Thoracic aorta (tissue), 2 donors: ENCODE measurements at places on chromosomes 7 and 10. TPM values are rescaled to one million over a fixed set of nuclear protein-coding genes. Genes with fewer than 3 reads are reported as not detected.

DNA sequence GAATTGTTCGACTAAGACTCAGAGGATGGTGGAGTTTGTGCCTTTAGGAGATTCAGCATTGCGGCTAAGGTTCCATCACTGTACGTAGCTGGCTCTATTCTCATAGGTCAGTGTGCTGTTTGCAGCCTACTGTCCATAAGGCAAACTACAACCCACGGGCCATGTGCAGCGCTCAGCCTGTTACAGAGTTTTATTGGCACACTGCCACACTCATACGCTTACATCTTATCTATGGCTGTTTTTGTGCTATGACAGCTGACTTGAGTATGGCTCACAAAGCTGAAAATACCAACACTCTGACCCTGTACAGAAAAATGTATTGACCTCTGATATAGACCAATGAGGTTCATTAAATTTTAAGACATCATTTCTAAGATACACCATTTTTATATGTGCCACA, 114.5 kb downstream of the ARID5B start:
- H3K4me1 ChIP-seq: peaks cover 51% of the 10 kb centered on the region
- no peak for DNase-seq
- no peak overlapping the region for H3K4me3 ChIP-seq
- no peaks in the 10 kb centered on the region for H3K36me3 ChIP-seq

DNA sequence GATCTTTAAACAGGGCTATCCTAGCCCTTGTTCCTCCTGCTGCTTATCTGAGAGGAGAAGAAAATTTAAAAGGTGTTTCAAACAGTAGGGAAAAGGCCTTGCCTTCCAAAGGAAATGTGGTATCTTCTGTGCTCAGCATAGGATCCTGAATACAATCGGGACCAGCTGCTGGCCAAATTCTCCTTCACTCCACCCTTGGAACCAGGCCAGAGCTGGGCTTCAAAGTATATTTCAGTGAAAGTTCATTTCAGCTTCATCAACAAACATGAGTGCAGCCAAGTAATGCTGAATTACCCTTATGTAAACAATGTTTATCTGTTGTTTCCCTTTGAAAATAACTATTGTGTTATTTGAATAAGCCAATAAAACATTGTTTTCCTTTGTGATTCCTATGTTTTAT, 146.5 kb upstream of the MEOX2 start:
- no peak overlapping the region for H3K27ac ChIP-seq
- no peak for DNase-seq
- no peaks in the 10 kb centered on the region for H3K36me3 ChIP-seq
- peaks cover 24% of the 10 kb centered on the region for H3K4me1 ChIP-seq
- H3K4me3 ChIP-seq: no peak overlapping the region

GRCh38 chr7:1624999-1625927, 44.8 kb upstream of the ELFN1 start:
- no peaks in the 10 kb centered on the region for H3K27me3 ChIP-seq
- no peaks in the 10 kb centered on the region for H3K36me3 ChIP-seq
- no peak overlapping the region for H3K27ac ChIP-seq
- DNase-seq: no peak
- no peak overlapping the region for H3K4me3 ChIP-seq

- no peaks in the 10 kb centered on the region for H3K4me1 ChIP-seq
- H3K4me3 ChIP-seq: no peak overlapping the region
- H3K27me3 ChIP-seq: no peaks in the 10 kb centered on the region
- H3K36me3 ChIP-seq: no peaks in the 10 kb centered on the region
- no peak overlapping the region for H3K27ac ChIP-seq
Observed at GRCh38 chr10:80273523-80274170, 15.8 kb downstream of the MAT1A start.

- no peaks in the 10 kb centered on the region for H3K36me3 ChIP-seq
- no peak for DNase-seq
- no peaks in the 10 kb centered on the region for H3K27me3 ChIP-seq
- no peak overlapping the region for H3K4me3 ChIP-seq
- H3K27ac ChIP-seq: no peak overlapping the region
Observed at GRCh38 chr10:84054743-84055142, 84.6 kb upstream of the GHITM start.

DNA sequence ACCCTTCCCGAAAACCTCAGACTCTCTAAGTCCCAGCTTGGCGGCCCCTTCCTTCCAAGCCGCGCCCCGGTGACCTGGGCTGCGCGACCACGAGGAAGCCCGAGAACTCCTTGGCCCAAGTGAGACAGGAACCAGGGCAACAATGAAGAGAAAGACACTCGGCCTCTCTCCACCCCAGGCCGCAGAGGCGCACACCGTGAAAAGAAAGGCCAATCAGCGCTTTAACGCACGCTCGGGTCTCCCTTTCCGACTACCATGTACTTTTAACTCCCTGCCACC, 166.4 kb upstream of the PPP1R3A start:
- peak overlapping the region; percentile 79 for H3K4me3 ChIP-seq
- H3K27ac ChIP-seq: peak overlapping the region; percentile 95
- no peak for DNase-seq
- H3K36me3 ChIP-seq: no peaks in the 10 kb centered on the region
- peaks cover 27% of the 10 kb centered on the region for H3K4me1 ChIP-seq
- H3K27me3 ChIP-seq: no peaks in the 10 kb centered on the region

- H3K4me3 ChIP-seq: no peak overlapping the region
- H3K4me1 ChIP-seq: no peaks in the 10 kb centered on the region
- no peaks in the 10 kb centered on the region for H3K27me3 ChIP-seq
Observed at GRCh38 chr7:90607196-90607595, 11.1 kb downstream of the CDK14 start.

DNA sequence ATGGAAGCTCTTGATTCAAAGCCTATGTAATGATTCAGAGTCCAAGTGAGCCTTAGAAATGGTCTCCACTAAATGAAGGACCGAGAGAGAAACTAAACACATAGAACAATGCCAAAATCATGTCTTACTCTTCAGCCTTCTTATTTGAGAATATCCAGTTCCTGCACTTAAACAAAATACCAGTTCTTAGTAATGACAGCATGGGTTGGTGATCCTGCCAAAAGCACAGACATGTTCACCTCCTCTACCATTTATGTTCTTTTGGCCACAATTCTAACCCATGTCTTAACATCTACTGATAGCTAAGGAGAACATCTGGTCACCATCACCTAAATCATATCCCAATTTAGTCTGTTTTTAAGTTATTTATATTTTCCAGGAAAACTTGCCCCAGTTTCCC, 239.6 kb upstream of the PTN start:
- no peaks in the 10 kb centered on the region for H3K36me3 ChIP-seq
- H3K27me3 ChIP-seq: no peaks in the 10 kb centered on the region
- no peak for DNase-seq
- no peak overlapping the region for H3K4me3 ChIP-seq
- H3K27ac ChIP-seq: no peak overlapping the region

GRCh38 chr10:34151931-34152330, 663.2 kb downstream of the PARD3 start:
- no peak overlapping the region for H3K27ac ChIP-seq
- no peak overlapping the region for H3K4me3 ChIP-seq
- H3K36me3 ChIP-seq: no peaks in the 10 kb centered on the region
- no peaks in the 10 kb centered on the region for H3K4me1 ChIP-seq
- no peak for DNase-seq

DNA sequence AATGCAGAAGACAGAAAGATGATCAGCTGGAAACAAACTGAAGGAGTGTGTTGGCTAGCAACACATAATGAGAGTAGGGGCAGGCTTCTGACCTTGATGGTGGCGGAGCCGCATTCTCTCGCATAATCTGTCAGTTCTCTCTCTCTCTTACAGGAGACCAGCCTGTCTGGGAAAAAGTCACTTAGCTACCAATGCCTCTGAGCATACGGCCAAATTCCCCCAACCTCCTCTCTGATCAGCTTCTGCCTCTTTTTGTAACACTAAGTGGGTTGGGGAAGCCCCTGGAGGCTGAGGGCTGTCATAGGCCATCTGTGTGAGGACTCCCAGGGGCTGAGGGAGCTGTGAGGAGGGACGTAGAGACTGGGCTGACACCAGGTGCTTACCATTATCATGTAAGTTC, 104.6 kb downstream of the HIPK2 start:
- no peak overlapping the region for H3K27ac ChIP-seq
- no peaks in the 10 kb centered on the region for H3K27me3 ChIP-seq
- no peak overlapping the region for H3K4me3 ChIP-seq
- H3K36me3 ChIP-seq: no peaks in the 10 kb centered on the region
- no peaks in the 10 kb centered on the region for H3K4me1 ChIP-seq
- DNase-seq: no peak

DNA sequence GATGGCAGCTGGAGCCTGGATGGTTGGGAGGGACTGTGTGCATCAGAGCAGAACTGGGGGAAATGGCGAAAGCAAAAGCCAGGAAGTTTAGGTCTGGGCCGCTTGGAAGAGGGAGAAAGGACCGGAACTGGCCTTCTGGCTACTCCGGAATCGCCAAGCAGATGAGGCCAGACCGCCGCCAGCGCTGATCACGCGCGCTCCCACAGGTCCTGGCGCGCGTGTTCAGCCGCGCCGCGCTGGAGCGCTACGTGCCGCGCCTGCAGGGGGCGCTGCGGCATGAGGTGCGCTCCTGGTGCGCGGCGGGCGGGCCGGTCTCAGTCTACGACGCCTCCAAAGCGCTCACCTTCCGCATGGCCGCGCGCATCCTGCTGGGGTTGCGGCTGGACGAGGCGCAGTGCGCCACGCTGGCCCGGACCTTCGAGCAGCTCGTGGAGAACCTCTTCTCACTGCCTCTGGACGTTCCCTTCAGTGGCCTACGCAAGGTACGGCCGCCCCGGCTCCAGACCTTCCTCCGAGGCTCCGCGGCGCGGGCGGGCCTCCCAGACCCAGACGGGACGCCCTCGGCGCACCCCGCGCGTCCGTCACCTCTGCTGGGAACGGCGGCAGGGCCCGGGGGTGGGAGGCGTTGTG, 2.0 kb downstream of the CYP26C1 start:
- H3K4me1 ChIP-seq: peaks cover 8% of the 10 kb centered on the region
- H3K27ac ChIP-seq: no peak overlapping the region
- peak overlapping the region; percentile 56 for H3K4me3 ChIP-seq

DNA sequence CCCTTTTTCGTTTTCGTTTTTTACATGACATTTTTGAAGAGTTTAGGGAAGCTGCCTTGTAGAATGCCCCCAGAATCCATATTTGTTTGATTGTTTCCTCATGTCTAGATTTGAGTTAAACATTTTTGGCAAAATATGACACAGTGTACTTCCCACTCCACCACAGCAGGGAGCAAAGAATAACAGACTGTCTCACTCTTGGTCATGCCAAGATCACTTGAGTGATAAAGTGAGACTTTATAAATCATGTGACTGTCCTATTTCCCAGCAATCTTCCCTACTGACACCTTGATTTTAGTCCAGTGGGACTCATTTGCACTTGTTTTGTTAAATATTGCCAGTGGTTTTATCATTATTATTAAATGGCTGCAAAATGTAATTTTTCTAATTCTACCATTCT, 44.4 kb upstream of the USP6NL start:
- H3K27me3 ChIP-seq: no peaks in the 10 kb centered on the region
- H3K36me3 ChIP-seq: no peaks in the 10 kb centered on the region
- DNase-seq: no peak
- H3K4me1 ChIP-seq: peaks cover 4% of the 10 kb centered on the region

GRCh38 chr10:91864099-91864498, 45.2 kb downstream of the FGFBP3 start:
- no peak overlapping the region for H3K27ac ChIP-seq
- H3K4me3 ChIP-seq: no peak overlapping the region
- no peaks in the 10 kb centered on the region for H3K4me1 ChIP-seq
- H3K36me3 ChIP-seq: peaks cover 28% of the 10 kb centered on the region

- no peak overlapping the region for H3K27ac ChIP-seq
- no peak overlapping the region for H3K4me3 ChIP-seq
- no peaks in the 10 kb centered on the region for H3K4me1 ChIP-seq
- peaks cover 55% of the 10 kb centered on the region for H3K36me3 ChIP-seq
- H3K27me3 ChIP-seq: no peaks in the 10 kb centered on the region
- no peak for DNase-seq
Observed at GRCh38 chr10:13113544-13113943, 13.6 kb downstream of the OPTN start.

- no peak overlapping the region for H3K27ac ChIP-seq
- H3K4me1 ChIP-seq: peaks cover 7% of the 10 kb centered on the region
- H3K36me3 ChIP-seq: no peaks in the 10 kb centered on the region
- DNase-seq: no peak
- H3K4me3 ChIP-seq: no peak overlapping the region
Observed at GRCh38 chr10:114990586-114990985, 52.6 kb downstream of the TRUB1 start.

DNA sequence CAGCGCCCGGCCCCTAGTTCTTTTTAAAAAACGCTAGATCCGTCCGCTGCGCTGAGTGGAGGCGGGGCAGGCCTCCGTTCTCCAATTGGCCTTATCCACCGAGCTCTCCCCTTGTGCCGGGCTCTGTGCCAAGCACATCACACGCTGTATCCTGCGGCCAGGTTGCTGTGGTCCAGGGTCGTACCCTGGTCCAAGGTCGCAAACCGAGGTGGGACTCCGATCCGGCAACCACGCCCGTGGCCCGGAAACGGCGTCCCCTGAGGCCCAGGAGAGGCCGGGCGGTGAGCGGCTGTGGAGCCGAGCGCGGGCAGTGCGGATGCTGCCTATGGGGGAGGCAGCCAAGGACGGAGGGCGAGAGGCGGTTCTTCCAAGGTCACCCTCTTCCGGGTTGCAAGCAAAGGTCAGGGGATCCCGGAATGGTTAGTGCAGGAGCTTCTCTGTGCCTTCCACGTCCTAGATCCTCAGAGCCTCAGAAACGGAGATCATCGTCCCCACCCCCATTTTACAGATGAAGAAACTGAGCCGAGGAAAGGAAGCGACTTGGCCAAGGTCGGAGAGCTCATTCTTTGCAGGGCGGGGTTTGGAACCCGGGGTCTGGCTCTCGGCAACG, 72.4 kb upstream of the LRRC4 start:
- peak overlapping the region; percentile 68 for H3K4me3 ChIP-seq
- no peak for DNase-seq
- no peaks in the 10 kb centered on the region for H3K36me3 ChIP-seq
- peaks cover 4% of the 10 kb centered on the region for H3K4me1 ChIP-seq
- H3K27me3 ChIP-seq: no peaks in the 10 kb centered on the region

The VSTM2A gene
- total RNA-seq: not detected

The CFTR gene
- 0.68 TPM for total RNA-seq

The ZPBP gene
- total RNA-seq: not detected

The ZNF804B gene
- total RNA-seq: not detected
